ENCODE measurements at places on chromosomes 5 and 9.

DNA sequence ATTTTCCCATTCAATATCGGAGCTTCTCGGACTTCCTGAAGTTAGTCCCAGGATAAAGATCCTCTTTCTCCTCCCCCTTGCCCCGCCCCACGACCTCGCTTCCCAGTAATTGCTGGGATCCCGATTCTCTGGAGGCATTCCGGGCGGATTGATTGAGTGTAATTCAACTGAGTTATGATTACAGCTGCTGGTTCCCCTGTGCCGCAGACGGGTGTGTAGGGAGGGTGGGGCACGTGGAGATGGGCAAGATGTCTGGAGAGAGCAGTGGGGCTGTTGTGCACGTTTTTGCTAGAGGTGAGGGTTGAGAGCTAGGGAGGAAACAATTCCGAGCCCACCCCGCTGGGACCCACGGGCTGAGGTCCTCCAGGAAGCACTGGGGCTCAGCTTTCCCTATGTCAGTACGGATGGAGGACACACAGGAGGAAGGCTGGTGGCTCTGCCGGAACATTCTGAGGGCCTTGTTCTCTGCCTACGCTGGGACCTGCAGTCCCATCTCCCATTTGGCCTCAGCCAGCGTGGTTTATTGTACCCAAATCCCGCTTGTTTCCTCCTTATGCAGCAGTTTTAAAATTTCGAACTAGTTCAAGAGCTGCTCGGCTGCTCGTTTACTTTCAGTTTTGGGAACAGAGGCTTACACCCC lies 2.4 kb upstream of the DMRT2 start:
- peak; percentile 56 for DNase-seq

GRCh38 chr9:96193236-96193755 lies 108.7 kb downstream of the HSD17B3 start:
- DNase-seq, result no peak

- DNase-seq, result no peak
Measured at GRCh38 chr9:100600521-100601079, 22.7 kb downstream of the CAVIN4 start.

DNA sequence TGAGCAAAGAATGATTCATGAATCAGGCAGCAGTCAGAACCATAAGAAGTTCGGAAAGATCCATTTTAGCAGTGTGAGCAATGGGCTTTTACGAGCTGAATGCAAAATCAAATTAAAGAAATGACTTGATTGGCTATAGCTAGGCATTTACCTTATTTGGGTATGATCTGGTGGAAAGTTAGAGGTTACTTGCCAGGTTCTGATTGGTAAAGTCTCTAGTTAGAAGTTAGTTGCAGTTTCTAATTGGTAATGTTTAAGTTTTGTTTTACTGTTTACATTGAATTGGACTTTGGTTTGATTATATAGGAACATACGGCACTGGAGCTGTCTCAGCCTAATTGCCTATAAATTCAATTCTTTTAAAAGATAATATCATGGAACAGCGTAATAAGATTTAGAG lies 97.9 kb downstream of the ITGA1 start:
- DNase-seq, result no peak

- DNase-seq, result peak; percentile 26
Measured at GRCh38 chr5:9523090-9523823, 22.6 kb downstream of the SEMA5A start.

GRCh38 chr9:91777292-91777830 lies 172.7 kb downstream of the ROR2 start:
- DNase-seq, result peak; percentile 81

GRCh38 chr9:121358751-121359150 lies 11.3 kb downstream of the STOM start:
- no peak for DNase-seq

DNA sequence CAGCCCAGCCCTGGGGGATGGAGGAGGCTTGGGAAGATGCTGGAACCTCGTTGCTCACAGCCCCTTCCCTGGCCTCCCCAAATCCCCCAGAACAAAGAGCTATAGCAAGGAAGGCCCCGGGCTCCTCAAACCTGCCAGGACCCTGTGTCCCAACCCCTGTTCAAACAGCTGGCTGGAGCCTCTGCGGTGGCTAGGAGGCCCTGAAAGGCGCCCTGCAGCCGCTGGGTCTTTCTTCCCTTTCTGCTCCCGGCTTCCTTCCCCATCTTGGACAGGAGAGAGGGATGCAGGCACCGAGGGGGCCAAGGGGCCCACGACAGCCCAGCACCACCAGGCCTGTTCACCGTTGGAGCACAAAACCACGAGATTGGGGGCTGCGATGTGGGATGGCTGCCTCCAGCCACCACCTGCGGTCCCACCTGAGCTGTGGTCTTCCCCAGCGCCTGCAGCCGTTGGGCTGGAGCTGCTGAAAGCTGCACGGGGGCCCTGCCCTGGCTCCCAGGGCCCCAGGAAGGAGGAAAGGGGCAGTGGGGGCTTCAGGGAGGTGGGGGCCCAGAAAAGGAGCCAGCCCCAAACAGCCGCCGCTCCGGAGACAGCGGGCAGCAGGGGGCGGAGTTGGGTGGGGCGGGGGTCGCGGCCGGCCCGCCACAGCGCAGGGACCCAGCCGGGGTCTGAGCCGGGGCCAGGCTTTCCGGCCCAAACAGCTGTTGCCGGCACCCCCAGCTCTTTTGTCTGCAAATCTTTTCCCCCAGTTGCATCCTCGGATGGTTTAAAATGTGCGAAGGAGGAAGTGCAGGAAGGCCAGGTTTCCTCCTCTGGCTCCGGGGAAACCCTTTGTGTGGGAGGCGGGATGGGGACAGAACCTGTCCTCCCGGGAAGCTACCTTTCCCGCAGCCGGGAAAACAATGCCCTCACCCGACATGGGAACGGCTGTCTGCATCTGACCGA lies 16.1 kb downstream of the NOTCH1 start:
- DNase-seq, result no peak

DNA sequence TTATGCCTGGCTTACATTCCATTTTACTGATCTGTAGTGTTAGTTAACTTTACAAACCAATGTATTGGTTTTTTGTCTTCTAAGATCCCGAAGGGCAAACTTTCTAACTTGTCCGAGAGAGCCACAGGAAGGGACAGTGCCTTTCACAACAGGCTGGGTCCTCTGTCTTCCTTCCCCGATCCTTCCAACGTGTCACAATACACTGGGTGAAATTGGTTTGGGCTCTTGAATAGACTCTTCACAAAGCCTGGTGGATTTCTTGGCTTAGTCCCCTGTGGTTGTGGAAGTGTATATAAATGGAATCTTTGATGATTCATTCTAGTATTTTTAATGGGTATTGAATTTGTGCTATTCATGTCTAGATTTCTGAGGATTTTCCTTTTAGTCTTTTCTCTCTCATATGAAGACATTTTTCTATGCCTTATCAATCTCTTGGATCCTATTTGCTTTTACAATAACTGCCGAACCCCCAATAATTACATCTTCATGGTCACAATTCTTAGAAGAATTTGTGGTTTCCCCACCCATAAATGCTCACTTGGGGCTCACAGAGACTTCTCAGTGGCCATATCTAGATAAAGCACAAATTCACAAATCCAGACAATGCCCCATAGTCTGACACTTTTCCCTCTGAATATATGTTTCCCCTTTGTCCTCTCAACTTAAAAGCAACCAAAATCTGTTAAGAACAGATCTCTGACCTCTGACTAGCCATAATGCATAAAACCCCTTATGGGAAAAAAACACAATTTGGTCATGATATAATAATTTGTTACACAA lies 107.7 kb downstream of the MTRR start:
- no peak for DNase-seq

DNA sequence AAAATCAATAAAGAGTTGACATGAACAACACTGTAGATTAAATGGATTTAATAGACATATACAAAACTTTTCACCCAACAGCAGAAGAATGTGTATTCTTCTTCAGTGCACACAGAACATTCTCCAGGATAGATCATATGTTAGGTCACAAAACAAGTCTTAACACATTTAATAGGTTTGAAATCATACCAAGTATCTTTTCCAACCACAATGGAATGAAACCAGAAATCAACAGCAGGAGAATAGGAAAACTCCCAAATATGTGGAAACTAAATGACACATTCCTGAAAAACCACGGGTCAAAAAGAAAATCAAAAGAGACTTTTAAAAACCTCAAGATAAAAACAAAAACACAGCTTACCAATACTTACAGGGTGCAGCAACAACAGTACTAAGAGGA lies 790.1 kb upstream of the ZNF608 start:
- no peak for DNase-seq

- peak; percentile 2 for DNase-seq
Measured at GRCh38 chr5:135831851-135832555, 2.5 kb upstream of the SLC25A48 start.

DNA sequence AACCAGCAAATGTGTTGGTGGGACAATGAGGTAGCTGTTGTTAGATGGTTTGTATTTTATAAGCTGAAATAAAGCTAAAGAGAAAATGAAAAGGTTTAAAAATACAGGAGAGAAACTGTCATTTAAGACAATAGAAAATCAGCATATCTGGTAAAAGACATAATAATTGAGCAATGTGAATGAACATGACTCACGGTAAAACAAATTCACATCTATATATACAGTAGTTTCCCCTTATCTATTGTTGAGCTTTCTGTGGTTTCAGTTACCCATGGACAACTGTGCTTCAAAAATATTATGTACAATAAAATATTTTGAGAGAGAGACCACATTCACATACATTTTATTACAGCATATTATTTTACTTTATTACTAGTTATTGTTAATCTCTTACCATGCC lies 1649.8 kb downstream of the EFNA5 start:
- no peak for DNase-seq

- no peak for DNase-seq
Measured at GRCh38 chr9:458590-458989, 243.9 kb downstream of the DOCK8 start.

DNA sequence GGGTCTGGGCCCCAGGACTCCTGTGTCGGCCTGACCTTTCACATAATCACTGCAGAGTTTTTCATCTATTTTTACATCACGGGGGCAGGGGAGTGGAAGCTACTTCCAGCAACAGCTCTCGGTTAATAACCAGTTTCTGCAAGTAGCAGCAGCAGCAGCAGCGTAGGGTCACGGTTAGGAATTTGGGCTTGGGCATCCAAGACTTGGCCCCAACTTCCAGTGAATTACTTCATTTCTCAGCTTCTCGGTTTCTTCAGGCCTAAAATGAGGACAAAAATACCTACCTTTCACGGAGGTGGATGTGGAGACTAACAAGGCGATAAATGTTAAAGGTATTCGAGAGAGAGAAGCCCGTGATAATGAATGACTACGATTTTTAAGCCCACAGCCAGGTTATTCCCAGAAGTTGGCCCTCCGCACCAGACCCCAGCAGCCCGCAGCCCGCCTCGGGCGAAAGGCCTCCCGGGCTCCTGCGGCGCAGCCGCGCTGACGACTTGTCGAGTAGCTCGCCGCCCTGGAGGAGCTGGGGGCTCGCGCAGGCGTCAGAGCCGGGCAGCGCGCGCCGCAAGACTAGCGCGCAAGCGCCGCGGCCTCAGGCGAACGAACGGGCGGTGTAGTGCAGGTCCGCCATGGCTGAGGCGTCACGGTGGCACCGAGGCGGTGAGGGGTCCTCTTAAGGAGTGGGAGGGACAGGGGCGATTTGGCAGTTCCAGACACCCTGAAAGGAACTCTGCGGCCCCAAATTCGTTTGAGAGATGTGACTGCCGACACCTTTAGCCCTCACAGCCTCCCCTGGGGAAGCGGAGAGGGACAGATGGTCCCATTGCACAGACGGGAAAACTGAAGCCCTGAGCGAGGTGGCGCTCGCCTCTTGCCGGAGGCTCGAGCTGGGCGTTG lies at the start of gene PKD2L2:
Gene PKD2L2, plus strand, starts transcription at position 595 of the 897 bp plus-strand sequence. Its CDS starts 35 bp downstream, at position 630.
- DNase-seq, result peak; percentile 92

- DNase-seq, result no peak
Measured at GRCh38 chr5:169507051-169507450, 76.5 kb upstream of the SPDL1 start.

DNA sequence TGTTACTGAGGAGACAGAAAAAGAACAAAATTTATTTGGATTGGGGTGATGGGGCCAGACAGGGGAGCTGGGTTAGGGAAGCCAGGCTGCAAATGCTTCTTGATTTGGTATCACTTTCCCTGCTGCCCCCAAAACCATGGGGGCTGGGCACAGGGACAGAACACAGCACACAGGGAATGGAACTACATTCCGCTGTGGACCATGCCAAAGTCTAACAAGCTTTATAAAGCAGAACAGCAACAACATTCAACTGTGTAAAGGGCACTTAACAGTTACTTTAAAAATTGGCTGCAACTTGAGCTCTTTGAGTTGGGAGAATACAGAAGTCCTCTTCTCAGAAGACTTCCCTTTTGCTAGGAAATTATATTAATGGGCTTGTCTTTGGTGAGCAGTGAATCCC lies 23.8 kb downstream of the C5orf58 start:
- no peak for DNase-seq

GRCh38 chr9:84953797-84954705 lies 284.5 kb downstream of the NTRK2 start:
- DNase-seq, result peak; percentile 80

- no peak for DNase-seq
Measured at GRCh38 chr9:23073136-23073535, 626.5 kb downstream of the DMRTA1 start.

DNA sequence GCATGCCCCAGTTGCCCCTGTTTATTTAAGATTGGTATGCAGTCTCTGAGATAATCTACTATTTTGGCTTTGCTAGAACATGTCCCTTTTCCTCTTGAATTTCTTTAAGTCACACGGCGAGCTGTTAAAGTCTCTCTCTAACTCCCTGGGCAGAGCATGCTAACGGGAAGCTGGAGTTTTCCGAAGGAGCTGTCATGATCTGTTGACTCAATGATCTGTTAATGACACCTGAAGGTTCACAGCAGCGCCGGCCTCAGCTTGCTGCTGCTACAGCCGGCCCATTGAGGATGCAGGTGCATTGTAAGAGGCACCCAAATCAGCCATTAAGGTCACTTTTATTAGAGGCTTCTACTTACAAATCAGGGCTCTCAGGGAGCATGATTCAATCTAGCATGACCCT lies 1203.4 kb downstream of the MAT2B start:
- DNase-seq, result no peak

- no peak for DNase-seq
Measured at GRCh38 chr9:133892193-133892920, 99.8 kb downstream of the VAV2 start.

- no peak for DNase-seq
Measured at GRCh38 chr9:87685871-87686519, 39.9 kb upstream of the CTSL start.

DNA sequence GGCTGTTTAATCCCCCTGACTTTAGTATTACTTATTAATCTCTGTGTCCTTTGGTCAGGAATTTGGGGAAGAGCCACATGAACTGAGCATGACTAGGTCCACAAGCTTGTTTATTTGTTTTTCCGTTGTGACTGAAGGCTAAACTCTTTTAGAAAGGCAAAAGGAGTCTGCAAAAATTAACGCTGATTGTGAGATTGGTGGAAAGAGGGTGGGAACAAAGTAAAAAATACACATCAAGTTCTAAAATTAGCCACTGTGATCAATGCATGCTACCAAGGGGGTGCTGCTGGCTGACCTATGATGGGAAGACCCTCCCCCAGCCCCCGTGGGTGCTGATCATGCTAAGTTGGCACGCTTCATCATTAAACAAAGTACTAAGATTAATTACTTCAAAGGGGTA lies 356.8 kb downstream of the ADGRV1 start:
- no peak for DNase-seq

DNA sequence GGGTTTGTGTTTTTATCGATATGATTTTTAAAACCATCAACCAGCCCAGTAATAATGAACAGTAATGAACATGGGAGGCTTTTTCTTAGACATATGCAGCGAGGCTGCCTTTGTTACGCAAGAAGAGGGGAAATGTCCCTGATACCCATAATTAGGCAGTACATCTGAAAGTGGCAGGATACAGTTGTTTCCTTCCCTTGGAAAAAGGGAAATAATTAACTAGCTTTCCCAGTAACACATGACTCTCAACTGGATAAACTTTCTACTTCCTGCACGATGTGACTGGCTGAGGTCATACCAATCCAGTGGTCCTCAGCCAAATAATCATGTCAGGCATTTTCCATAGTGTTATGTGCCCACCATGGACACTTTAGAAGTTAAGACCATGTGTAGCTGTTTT lies 431.6 kb upstream of the C9orf72 start:
- no peak for DNase-seq
